ENCODE measurements at places on chromosomes 2 and 18.
A peak's percentile ranks its signal among the peaks of the same experiment; 100 is the strongest.

DNA sequence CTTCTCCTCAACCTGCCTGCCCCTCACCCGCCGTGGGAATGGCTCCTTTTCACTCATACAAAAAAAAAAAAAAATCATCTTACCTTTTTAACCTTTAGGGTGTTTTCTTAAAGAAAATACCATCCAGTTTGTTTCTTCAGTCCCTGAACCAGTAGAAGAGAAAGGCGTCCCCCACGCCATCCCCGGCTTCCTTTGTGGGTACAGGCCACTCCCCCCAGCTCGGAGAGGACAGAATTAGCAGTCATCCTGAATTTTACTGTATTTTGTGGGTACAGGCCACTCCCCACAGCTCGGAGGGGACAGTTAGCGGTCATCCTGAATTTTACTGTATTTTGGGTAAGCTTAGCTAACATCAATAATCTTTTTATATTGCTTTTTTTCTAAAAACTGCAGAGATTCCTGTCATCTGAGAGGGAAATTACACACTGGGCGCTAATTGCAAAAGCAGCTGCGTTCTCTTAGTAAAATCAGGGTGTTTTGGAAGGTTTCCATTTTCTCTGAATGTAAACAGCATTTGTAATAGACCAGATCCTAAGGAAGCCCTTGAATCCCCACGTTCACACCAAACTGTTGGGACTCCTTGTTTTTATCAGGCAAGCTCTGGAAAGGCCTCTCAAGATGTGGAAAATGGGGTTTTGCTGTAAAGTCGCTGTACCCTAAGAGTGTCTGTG is 72.5 kb downstream of the NFATC1 start:
- DNase-seq = no peak

DNA sequence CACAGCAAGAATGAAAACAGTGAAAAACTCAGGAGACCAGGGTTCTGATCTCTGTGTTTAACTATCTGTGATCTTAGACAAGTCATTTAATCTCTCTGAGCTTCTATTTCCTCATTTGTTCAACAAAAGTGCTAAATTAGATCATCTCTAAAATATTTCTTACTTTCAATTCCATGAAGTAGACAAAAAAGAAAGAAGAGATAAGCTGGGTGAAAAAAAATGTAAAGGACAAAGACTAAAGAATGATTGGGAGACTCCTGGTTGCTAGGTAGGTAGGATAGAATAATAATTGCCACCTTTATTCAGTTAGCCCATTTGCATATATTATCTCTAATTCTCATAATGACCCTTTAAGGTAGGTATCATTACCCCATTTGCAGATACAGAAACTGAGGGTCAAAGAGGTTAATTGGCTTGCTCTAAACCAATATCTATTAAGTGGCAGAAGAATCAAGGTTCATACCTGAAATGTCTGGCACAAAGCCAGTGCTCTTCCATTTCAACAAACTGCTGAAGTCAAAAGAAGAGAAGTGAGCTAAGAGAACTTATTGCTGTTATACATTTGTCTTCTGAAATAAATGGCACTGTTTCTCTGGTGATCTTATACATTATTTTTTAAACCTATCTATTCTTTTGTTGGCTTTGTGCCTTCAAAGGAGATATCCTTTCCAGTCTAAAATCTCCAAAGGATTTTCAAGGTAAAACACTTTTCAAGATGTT is 141.7 kb downstream of the OTX1 start:
- DNase-seq = peak; percentile 32

DNA sequence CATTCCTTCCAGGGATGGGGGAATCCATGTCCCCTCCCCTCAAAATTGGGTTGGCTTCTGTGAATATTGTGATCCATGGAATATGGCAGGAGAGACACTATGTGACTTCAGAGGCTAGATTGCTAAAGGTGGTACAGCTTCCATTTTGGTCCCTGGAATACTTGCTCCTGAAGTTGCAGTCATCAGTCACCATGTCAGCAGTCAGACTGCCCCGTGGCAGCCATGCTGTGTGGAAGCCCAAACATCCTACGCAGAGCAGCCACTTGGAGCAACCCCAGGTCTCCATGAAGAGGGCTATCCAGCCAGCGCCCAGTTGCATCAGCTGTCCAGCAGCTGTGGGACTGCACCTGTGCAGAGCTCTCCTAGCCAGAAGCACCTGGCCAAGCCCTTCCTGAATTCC is 15.8 kb upstream of the KDSR start:
- DNase-seq = no peak

DNA sequence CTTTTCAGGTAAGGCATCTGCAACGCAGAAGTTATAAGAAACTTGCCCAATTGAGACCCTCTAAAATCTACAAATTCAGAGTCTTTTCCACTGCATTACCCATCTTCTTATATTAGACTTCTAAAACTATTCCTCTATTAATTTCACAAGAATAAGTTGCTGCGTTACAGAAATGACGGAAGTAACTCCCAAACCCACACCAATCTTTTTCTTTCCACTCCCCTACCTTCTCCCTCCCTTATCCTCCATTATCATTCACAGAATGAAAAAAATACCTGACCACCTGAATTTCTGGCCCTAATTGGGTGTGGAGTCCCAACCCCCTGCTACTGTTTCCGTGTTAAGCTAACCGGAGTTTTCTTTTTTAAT is 689 bp downstream of the RPRD1A start:
- DNase-seq = no peak

All from NCI-H187 treated with DMSO at 0.1 percent for 48 hours (cell line).